A172 (cell line): ENCODE measurements at places on chromosomes 7 and 10.

DNA sequence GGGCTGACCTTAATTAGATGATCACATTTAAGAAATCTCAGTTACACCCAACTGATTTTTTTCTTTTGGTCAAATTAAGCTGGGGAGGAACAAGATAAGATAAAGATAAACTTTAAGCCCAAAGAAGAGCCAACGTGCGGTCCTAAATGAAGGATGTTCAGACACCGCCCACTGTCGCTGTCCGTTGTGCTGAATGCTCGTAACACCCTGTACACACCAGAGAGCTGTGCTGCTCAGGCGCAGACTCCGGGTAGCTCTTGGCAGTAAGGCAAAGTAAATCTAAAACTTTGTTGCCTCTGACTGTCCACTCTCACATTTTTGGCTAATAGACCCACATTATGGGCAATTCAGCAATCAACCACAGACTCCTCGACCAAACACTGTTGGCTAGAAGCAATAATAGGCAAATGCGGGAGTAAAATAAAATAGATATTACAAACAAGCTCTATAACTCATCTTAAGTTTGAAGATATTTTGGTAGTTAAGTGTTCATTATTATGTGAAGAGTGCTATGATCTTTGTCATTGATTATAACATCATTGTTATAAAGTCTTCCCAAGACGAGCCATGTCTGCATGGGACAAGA is 57.1 kb downstream of the PLPP4 start:
- peak; percentile 57 for DNase-seq

DNA sequence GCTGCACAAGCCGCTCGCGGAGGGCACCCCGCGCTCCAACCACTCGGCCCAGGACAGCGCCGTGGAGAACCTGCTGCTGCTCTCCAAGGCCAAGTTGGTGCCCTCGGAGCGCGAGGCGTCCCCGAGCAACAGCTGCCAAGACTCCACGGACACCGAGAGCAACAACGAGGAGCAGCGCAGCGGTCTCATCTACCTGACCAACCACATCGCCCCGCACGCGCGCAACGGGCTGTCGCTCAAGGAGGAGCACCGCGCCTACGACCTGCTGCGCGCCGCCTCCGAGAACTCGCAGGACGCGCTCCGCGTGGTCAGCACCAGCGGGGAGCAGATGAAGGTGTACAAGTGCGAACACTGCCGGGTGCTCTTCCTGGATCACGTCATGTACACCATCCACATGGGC is 50.0 kb downstream of the FIGNL1 start:
- no peak for DNase-seq

- no peak for DNase-seq
Observed at GRCh38 chr7:726854-727103, 280 bp downstream of the DNAAF5 start.

DNA sequence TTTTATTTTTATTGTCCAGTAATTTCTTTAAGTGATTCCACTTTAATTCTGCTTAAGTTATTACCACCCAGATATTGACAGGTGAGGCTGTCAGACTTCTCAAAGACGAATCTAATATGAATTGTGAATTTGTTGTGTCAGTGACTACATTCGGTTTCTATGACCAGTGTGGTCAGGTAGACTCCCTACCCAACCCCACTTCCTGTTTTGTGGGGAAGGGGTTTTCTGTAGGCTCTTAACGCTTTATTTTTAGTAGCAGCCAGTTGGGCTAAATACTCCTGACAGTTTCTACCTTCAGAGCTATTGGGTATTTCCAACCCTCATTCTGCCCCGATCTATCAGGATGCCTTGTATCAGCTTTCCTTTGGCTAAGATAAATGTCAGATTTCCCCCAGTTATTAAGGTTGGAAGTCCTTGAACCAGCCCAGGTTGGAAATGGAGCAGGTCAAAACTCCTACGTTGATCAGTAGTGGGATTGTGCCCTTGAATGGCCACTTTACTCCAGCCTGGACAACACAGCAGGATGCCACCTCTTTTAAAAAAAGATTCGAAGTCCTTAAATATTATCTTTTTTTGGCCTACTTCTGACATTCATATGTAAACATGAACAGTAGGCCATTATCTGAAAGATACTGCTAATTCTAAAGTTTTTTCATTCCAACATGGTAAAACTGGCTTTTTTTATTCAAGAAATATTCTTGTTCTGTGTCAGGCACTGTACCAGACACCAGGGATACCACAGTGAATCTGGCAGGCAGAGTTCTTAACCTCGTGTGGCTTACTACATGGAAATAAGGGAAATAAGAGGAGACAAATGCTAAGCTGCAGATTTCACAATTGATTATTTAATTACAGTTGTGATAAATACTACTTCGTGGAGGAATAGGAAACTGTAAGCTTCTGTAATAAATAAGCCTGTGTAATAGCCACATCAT is 133.3 kb upstream of the SAMD8 start:
- no peak for DNase-seq

DNA sequence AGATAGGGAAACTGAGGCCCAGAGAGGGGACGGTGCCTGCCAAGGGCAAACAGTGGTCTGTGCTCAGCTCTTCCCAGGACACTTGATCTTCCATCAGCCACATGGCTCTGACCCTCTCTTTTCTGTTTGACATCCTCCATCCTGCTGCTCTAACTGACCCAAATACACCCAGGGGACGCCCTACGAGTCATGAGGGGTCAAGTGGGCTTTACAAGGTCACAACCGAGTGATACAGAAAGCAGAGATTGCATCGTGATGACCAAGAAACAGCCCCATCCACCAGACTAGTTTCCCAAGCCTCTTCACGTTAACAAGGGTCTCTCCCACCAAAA is 131.2 kb upstream of the UNC5B start:
- no peak for DNase-seq

GRCh38 chr10:1085258-1085657 is 29.1 kb downstream of the WDR37 start:
- DNase-seq: no peak

GRCh38 chr10:116162851-116163250 is 110.2 kb downstream of the GFRA1 start:
- no peak for DNase-seq

- no peak for DNase-seq
Observed at GRCh38 chr7:27842851-27843250, 102.9 kb downstream of the TAX1BP1 start.

DNA sequence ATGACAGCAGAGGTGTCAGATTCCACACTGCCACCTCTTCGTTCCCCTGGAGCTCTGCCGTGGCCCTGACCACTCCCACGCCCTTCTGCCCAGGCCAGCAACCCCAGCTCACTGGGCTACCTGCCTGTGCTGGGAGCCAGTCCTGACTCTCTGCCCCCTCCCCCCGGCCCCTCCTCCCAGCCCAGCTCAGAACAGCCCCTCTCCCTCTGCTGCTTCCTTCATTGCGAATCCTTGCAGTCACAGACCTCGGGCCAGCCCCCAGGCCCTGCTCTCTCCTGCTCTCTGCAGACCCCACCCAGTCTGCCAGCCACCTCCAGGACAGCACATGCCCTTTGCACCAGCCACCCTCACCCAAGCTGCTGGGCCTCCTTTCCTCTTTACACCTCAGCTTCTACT is 60.4 kb downstream of the TCERG1L start:
- DNase-seq: no peak

GRCh38 chr7:2024567-2024918 is 208.2 kb downstream of the MAD1L1 start:
- DNase-seq: no peak

DNA sequence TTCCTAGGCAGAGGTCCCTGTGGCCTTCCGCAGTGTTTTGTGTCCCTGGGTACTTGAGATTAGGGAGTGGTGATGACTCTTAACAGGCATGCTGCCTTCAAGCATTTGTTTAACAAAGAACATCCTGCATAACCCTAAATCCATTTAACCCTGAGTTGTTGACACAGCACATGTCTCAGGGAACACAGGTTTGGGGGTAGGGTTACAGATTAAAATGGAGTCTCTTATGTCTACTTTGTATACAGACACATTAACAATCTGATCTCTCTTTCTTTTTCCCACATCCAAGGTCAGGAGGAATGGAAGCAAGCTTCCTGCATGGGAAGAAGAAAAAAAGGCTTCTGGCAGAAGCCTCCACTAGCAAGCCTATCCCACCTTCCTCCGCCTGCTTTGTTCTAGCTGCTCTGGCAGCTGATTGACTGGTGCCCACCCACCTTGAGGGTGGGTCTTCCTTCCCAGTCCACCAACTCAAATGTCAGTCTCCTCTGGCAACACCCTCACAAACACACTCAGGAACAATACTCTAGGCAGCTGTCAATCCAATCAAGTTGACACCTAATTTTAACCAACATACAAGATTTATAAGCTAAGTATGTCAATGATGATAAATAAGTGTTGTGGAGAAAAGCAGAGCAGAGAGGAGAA is 176.5 kb upstream of the CCZ1B start:
- DNase-seq: no peak

DNA sequence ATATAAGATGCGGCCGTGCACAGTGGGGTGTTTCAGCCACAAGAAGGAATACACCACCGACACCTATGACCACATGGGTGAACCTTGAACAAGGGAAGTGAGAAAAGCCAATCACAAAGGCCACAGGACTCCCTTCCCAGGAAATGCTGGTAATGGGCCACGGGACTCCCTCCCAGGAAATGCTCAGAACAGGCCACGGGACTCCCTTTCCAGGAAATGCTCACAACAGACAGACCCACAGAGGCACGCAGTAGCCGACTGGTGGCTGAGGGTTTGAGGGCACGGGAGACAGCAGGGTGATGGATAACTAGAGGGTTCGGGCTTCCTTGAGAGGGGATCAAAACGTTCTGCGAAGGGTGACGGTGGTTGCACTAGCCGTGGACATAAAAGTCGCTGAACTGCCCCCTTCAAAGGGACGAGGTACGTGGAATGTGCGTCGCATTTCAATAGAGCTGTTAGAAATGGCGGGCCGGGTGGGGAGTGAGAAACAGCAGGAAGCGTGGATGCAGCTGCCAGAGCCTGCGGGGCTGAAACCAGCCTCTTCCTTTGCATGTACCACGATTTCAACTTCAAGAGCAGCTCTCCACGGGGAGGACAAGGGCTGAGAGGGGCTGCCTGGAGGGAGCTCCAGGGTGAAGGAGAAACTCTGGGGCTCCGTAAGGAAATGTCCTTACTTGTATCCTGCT is 274.0 kb downstream of the ELFN1 start:
- no peak for DNase-seq

DNA sequence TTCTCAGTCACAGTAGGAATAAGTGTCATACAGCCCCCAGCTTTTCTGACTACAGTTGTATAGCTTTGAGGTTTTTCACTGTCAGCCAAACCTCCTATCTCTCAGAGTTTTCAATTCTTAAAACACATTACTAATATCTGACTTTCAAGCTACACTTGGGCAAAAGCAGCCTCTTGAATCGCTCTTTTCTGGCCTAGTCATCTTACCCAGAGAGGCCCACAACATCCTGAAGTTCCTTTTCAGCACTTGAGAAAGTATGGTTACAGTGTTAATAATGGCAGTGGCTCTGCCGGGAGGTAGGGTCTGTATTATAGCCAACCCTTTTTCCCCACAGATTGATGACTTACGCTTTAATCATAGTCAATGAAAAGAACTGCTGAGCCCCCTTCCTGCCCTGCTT is 181.0 kb downstream of the LRRC4 start:
- no peak for DNase-seq

GRCh38 chr10:28179006-28179742 is 123.7 kb downstream of the MPP7 start:
- peak; percentile 88 for DNase-seq

DNA sequence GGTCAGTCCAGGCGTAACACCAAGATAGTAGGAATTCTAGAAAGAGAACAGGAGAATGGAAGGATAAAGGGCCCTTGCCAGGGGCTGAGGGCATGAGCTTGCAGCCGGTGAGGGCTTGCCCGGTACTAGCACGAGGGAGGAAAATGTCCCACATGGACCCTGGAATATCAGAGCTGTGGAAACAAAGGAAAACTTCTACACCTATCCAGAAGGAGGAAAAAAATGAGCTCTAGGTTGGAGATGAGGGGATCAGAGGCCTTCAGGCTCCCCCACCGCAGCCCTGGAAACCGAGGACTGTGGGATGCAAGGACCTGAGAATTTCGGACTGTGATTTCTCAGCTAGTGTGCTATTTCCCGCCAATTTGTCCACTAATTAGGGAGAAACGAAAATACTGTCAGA is 22.1 kb downstream of the RAMP3 start:
- DNase-seq: no peak

DNA sequence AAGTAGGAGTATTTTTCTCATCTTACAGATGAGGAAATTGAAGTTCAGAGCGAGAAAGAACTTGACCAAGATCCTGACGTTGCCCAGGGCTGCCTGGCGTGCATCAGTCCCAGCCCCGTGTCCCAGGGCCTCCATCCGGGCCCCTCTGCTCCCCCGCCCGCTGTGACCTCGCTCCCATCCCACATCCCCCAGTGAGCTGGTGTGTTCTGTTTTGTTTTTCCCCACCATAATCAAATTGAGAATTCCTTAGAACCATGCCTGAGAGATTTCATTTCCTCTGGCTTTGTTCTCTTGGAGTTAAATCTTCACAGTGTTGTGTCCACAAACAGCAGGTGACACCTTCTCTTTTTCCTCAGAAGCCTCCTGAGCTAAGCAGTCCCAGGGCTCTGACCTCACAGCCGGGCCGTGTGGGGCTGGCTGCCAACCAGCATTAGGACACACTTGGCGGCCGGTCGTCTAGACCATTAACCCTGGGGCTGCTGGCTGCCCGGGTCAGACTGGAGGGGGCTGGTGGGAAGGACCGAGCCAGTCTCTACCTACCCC is 44.3 kb downstream of the PFKP start:
- no peak for DNase-seq

DNA sequence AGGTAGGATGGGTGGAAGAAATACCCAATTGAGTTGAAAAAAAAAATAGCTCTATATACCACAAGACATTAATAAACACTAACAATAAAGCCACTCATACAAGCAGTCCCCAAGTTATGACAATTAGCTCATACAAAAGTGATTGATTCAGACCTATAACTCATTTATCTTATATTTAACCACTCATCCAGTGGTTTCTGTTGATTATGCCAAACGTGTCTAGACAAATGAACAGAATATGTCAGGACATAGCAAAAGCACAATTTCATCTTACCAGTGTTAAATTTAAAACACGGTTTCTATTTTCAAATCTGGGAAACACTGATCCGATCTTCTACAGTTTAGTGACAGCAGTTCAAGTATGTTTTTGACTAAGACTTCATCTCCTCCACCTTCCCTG is 17.0 kb downstream of the ABI1 start:
- DNase-seq: no peak

DNA sequence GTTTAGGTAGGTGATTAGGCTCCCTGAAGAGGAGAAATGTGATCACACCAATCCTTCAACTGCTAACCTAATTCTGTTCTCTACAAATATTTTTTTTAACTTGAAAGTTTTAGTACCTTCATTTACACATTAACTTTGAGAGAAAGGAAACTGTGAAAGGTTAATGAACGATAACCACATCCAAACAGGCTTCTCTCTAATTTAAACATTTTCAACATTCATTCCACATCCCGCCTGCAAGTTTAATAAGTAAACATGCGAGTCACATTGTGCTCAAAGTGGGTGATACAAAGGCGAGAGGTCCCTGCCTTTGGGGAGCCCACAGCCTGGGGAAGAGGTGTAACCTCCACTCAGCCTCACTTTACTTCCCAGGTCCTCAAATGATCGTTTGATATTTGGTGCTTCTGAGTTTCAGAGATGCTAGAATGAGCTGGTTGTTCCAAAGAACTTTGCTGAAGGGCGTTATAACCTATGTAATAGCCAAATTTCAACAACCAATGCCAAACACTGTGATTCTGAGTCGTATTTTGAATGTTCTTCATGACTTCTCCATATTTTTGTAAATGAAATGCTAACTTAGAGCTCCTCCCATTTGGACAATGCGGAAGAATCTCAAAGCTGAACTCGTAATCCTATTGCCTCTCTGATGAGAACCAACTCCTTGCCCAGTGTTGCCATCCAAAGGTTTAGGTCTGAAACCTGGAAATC is 47.5 kb downstream of the DENND2A start:
- DNase-seq: no peak

- peak; percentile 49 for DNase-seq
Observed at GRCh38 chr7:90596671-90597562, 796 bp downstream of the CDK14 start.
